ENCODE measurements at places on chromosomes 7 and 10.

GRCh38 chr7:47721670-47722069 lies 139.8 kb upstream of the TNS3 start:
- no peak for DNase-seq

DNA sequence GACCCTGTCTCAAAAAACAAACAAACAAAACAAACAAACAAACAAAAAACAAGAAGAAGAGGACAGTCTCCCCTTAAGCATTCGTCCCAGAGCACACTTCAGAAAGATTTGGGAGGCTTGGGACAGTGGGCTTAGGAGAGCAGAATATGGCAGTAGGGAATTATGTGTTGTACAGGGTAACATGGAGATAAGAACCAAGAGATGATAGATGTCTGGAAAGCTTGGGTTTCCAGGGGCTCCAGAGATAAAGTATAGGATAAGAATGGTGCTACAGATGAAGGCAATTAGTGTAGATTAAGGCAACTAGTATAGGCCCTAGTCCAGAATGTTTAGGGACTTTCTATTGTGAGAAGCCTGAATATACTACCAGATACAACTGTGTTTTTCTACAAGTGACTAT lies 934.9 kb upstream of the AUTS2 start:
- DNase-seq = no peak

DNA sequence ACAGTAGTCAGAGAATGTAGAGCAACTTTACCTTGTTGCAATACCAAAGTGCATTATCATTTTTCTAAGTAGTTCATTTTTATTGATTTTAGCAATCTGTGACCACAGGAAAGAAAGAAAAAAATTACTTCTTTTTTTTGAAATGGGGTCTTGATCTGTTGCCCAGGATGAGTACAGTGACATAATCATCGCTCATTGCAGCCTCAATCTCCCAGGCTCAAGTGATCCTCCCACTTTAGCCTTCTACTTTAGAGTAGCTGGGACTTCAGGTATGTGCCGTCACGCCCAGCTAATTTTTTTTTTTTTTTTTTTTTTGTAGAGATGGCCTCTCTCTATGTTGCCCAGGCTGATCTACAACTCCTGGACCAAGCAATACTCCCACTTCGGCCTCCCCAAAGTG lies 11.4 kb upstream of the OAT start:
- no peak for DNase-seq

- DNase-seq = no peak
Measured at GRCh38 chr10:31883397-31883796, 45.2 kb downstream of the ARHGAP12 start.

DNA sequence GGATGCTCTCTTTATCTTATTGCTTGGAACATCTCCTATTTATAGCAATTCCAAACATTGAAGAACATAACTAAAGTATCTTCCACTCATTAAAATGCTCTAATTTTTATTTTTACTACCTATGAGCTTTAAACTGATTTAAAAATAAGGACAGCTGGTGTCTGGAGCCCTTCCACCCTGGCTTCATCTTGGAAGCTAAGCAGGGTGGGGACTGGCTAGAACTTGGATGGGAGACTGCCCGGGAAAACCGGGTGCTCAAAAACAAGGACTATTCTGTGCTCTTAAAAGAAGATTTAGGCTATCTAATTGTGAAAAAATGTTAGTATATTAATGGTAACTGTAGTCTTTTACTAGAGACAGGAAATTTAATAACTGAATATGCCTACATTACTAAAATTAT lies 69.2 kb downstream of the ARMC3 start:
- DNase-seq = no peak

- DNase-seq = no peak
Measured at GRCh38 chr10:60372436-60372835, 17.2 kb downstream of the ANK3 start.

DNA sequence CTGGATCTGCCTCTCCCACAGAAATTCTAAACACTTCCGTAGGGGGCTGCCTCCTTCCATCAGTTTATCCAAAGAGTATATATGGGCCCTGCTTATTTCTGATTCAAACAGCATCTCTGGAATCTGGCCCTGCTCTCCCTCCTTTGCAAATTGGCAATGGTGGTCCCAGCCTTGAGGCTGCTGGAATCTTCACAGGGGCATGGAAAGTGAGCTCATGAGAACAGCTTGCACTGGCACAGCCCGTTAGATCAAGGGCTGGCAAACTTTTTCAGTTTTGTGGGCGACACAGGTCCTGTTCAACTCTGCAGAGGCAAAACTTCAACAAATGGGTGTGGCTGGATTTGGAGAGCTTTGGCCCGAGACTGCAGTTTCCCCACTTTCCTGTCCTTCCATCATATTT lies 526.9 kb downstream of the KCNMA1 start:
- no peak for DNase-seq

DNA sequence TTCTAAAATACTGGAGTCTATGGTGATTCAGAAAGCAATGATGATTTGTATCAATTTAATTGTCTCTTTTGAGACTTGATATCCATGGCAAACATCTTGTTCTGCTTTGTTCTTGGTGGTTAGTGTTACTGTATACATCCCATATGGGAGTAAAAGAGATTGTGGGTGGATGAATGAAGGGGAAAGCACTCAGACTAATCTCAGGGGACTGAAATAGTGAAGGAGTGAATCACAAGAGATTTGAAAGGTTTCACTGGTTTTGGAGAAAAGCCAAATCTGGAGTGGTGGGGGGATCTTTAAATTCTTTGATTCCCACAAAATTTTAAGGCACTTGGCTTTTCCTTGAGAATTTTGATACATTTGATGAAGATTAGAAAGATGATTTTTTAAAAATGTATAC lies 369.4 kb downstream of the INHBA start:
- no peak for DNase-seq

GRCh38 chr7:74066626-74067025 lies 17.0 kb upstream of the LIMK1 start:
- no peak for DNase-seq

GRCh38 chr10:5818894-5819293 lies 5.7 kb upstream of the GDI2 start:
- no peak for DNase-seq

DNA sequence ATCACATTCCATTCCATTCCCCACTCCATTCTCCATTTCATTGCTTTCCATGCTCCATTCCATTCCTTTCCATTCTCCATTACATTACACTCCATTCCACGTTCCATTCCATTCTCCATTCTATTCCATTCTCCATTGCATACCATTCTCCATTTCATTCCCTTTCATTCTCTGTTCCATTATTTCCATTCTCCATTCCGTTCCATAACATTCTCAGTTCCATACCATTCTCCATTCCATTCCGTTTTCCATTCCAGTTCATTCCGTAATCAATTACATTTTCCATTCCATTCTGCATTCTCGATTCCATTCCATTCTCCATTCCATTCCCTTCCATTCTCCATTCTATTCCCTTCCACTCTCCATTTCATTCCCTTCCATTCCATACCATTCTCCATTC lies 86.4 kb downstream of the NSUN6 start:
- no peak for DNase-seq

- DNase-seq = no peak
Measured at GRCh38 chr10:55141892-55142291, 340.9 kb upstream of the PCDH15 start.

- DNase-seq = no peak
Measured at GRCh38 chr10:15262036-15262713, 93.7 kb upstream of the NMT2 start.

GRCh38 chr10:16521311-16522016 lies at the start of gene C1QL3:
C1QL3 (minus strand) TSS chr10:16521879; CDS start chr10:16521065, 814 bp downstream.
- DNase-seq = peak; percentile 56

GRCh38 chr10:119222537-119222936 lies 15.2 kb downstream of the GRK5 start:
- no peak for DNase-seq

- DNase-seq = no peak
Measured at GRCh38 chr7:104891949-104892348, 122.1 kb upstream of the KMT2E start.

- no peak for DNase-seq
Measured at GRCh38 chr10:131898713-131899112, 2.1 kb upstream of the PPP2R2D start.

- no peak for DNase-seq
Measured at GRCh38 chr7:39002755-39003154, 25.0 kb downstream of the POU6F2 start.

DNA sequence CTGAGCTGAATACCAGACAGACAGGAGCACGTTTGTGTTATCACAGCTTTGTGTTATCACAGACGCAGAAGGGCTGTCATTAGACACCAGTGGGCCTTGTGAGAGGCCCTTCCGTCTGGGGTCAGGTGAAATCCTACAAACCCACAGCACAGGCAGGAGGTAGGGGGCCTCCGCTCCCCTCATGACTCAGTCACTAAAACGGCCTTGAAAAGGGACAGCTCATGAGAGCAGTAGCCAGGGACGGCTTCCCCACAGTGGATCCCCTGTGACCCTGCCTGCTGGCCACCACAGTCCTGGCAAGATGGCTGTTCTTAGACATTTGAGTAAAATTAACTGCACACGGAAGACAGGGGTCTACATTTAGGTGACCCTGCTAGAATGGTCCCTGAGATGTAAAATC lies 215.8 kb upstream of the PPP2R2D start:
- no peak for DNase-seq

GRCh38 chr10:80588546-80588945 lies 50.8 kb downstream of the SH2D4B start:
- DNase-seq = no peak

GRCh38 chr7:28083164-28083997 lies 97.2 kb downstream of the JAZF1 start:
- no peak for DNase-seq

DNA sequence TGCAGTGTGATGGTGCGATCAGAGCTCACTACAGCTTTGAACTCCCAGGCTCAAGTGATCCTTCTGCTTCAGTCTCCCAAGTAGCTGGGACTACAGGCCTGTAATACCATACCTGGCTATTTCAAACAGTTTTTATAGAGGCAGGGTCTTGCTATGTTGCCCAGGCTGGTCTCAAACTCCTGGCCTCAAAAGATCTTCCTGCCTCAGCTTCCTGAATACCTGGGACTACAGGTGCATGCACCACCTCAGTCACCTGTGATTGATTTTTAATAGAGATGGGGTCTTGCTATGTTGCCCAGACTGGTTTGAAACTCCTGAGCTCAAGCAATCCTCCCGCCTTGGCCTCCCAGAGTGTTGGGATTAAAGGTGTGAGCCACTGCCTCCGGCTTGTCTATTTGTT lies 26.4 kb upstream of the CCL24 start:
- no peak for DNase-seq

GRCh38 chr7:47757921-47758411 lies 176.1 kb upstream of the TNS3 start:
- no peak for DNase-seq

DNA sequence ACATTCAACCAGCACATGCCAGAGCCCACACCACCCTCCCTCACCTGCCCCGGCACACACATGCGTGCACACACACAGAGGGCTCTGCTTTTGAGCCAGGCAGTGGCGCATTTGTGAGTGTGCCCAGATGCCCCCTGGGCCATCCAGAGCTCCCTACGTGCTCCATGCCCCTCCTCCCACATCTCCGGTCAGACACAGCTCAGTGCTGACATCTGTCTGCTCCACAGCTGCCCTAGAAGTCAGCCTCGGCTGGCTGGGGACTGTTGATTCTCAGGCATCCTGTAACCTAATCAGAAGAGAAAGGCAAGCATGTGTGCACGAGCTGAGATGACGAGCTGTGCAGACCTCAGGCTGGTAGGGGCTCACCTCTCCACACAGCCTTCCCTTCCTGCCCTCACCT lies 135.1 kb downstream of the ZMIZ1 start:
- no peak for DNase-seq

GRCh38 chr7:28152594-28152993 lies 28.0 kb downstream of the JAZF1 start:
- DNase-seq = no peak

Data from activated CD8-positive, alpha-beta T cell treated with anti-CD3 and anti-CD28 coated beads, Interleukin-2, amount 10 ng/mL, durations not matched to agents 7 days and 5 days (primary cell).